Right renal pelvis (tissue), 4 donors: ENCODE measurements at places on chromosomes 6 and 20.
A peak's percentile ranks its signal among the peaks of the same experiment; 100 is the strongest.

DNA sequence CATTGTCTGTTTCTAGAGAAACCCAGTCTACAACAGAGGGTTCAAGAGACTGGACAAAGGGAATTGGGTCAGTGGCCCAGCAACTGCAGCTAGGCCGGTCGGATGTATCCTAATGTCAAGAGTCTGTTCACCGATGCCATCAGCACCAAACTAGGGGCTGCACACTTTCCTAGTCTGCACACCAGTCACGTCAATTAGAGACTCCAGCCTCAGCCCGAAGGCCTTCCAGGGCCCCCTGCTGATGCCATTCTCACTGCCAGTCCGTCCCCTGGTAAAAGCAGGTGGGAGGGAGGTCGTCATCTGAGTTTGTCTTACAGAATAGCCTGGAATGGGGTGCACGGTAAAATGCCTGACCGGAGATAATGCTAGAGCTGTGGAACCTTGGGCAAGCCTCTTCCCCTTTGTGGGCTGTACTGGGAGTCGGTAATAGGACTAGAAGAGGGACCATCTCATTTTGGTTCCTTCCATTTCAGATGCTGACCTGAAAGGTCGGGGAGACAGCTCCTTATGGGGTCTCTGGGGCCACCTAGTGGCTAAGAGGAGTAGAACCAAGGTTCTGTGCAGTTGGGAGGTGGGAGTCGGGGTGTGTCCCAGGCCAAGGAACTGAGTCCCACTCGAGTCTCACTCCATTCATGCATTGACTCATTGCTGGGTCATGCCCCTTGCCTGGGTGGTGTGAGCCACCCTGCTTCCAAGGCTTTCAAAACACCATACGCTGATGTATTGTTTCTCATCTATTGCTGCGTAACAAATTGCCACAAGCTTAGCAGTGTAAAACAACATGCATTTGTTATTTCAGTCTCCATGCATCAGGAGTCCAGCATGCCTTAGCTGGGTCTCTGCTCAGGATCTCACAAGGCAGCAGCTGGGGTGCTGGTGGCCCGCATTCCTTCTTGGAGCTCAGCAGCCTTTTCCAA is 5.1 kb downstream of the SOX12 start:
- DNase-seq: no peak

DNA sequence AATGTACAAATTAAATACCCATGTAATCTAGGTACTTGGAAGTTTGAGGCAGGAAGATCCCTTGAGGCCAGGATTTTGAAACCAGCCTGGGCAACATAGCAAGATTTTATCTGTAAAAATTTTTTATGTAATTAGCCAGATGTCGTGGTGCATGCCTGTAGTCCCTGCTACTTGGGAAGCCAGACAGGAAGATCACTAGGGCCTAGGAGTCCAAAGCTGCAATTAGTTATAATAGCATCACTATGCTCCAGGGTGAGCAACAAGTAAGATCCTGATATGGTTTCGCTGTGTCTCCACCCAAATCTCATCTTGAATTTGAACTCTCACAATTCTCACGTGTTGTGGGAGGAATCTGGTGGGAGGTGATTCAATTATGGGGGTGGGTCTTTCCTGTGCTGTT is 535.8 kb downstream of the TENT5A start:
- no peak for DNase-seq

DNA sequence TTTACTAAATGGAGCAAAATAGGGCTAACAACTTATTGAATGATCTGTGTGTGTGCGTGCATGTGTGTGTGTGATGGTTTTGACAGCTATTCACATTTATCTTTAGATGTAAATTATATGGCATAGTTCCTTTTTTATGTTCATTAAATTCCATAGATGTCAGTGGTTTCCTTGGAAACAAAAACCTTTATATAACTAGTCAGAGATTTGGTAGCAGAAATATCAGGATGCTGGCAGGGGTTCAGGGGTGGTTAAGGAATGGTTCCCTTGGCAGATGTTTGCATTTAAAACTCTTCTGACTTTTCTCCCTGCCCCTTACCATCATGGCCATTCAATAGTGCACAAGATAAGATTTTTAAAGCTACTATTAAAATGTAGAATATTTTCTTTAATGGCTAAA is 256.6 kb downstream of the PLCB1 start:
- DNase-seq: no peak

GRCh38 chr6:33165581-33166258 is 26.5 kb downstream of the COL11A2 start:
- DNase-seq: no peak

DNA sequence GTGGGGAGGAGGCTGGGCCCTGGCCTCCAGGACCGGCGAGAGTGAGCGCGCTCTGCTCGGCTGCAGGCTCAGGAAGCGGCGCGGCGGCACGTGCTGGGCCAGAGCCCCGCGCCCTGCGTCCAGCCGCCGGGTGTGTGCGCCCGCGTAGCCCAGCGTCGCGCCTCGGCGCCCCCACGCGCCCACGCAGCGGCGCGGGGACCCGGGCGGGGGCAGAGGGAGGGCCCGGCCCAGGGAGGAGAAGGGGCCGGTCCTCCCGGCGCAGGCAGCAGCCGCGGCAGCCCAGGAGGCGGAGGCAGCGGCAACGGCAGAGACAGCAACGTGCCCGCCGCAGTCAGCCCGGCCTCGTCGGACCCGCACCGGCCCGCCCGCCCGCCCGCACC is at the start of gene EYA2:
TSS of gene EYA2 (plus strand) at position 265 of the 380 bp plus-strand sequence. CDS start 95,168 bp downstream, outside the sequence.
- no peak for DNase-seq

DNA sequence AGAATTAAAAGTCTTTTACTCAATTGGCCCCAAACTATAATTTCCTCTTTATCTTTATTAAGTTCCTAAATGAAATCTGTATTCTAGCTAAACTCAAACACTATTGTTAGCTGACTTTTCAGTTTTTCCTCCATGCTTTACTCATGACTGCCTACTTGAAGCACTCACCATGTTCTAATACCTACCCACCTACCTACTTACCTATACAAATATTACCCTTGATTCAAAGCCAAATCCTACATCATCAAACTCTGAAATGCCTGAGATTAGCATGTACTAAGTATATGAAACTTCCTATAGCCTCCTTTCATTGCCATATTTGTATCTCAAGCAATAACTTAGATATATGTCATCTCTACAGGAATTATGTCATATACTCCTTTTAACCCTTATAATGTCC is 259.7 kb downstream of the HDGFL1 start:
- DNase-seq: no peak

GRCh38 chr6:7100753-7101081 is 7.0 kb upstream of the RREB1 start:
- no peak for DNase-seq

DNA sequence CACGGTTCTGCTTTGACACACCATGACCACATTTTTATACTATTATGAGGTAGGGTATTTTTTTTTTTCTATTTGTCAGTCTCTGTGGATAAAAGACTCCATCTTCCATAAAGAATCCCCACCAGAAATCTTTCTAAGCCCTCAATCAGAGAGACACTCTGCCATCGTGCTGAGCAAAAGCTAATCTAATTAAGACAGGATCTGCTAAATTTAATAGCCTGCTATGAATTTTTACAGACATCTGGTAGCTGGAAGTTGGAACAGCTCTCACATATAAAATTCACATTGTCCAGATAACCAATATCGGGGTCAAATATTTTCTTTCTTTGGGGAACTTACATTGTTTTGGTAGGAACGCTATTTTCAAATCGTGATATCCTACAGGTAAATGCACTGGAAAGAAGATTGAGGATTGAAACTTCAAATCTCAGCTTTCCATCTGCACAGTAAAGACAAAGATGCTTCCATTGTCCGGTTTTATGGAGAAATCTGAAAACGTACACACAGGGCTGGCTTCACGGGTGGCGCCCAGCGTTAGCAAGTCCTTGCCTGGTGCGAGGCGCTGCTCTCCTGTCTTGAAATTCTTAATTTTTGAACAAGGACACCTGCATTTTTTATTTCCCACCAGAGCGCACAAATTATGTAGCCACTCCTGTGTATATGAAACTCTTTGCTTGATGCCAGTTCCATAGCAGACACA is 573.8 kb upstream of the NOX3 start:
- no peak for DNase-seq

DNA sequence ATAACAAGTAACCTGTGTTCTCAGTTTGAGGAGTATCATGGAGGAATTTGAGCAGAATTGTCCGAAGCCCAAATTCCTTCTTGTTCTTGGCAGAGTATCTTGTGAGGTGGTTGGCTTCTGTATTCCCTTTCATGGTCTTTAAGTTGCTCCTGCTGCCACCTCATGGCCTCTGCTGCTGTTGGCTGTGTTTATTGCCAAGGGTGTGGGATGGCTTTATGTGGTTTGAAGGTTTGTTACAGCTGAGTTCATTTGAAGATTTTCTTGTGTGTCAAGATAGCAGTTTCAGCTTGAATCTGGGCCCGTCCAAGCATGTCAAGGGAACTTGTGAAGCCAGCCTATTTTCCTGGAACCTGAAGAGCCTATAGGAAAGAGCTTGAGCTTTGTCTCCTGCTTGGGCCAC is 20.2 kb upstream of the TTK start:
- no peak for DNase-seq

DNA sequence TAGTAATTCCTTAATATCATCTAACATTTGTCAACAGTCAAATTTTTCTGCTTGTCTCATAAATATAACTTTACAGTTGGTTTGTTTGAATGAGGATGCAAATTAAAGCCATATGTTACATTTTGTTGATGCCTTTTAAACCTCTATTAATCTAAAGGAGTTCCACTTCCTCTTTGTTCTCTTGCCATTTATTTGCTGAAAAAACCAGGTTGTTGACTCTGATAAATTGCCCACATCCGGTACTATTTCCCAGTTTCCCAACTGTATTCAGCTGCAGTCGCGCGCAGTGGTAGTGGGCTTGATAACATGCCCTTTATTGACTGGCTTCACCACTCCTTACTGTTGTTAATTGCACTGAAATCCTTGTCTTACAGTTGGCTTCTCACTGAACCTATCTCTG is 32.8 kb upstream of the SIRPB2 start:
- DNase-seq: no peak

DNA sequence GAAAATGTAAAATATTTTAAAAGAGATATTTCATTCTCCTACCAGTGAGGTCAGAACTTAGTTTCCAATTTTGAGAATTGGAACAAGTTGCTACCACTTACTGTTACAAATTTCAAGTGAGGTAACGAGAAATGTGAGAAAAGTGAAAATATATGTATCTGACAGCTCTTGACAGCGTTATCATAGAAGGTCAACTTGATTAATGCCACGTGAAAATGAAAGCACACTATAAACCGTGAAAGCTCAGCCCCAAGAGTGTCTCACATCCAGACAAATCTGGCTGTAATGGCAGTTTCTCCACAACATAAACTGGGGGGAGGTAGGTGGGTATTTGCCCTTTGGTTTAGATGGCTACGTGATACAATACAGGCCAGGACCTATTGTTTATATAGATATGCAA is 13.9 kb downstream of the HDGFL1 start:
- no peak for DNase-seq

DNA sequence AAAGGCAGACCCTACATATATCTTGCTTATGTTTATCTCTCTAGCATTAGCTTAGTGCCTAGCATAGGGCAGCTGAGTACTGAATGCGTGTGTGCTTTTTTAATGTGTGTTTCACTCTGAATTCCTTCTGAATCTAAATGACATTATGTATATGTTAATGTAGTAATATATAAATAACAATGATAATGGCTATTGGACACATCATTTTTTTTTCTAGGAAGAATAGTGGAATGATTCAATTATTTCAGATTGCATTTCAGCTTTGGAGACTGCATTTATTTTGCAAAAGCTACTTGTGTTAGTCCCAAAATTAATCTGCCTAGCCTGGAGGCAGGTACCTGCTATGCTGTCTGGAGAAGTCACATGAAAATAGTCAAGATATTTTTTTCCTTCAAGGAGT is 371.8 kb downstream of the GRIK2 start:
- no peak for DNase-seq

GRCh38 chr6:138869398-138869797 is 73.5 kb downstream of the ECT2L start:
- no peak for DNase-seq

GRCh38 chr20:1920826-1921225 is 25.6 kb downstream of the SIRPA start:
- no peak for DNase-seq

DNA sequence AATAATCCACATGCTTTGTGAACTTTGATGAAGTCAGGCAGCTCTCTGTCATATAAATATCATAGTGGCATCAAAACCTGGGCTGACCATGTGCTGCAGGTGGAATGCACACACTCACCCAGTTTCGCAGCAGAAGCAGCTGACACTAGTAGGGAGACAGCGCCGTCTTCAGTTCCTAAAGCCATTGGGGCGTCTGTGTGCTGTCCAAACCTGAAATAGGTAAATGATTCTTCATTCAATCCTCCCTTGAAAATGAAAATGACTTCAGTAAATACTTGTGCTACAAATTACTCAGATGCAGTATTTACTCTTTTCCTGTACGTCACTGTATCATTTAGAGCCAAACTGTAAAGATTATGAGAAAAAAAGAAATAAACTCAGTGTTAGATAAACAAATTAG is 127.5 kb downstream of the EYA4 start:
- no peak for DNase-seq

GRCh38 chr6:164247106-164247505 is 832.6 kb downstream of the QKI start:
- DNase-seq: no peak

DNA sequence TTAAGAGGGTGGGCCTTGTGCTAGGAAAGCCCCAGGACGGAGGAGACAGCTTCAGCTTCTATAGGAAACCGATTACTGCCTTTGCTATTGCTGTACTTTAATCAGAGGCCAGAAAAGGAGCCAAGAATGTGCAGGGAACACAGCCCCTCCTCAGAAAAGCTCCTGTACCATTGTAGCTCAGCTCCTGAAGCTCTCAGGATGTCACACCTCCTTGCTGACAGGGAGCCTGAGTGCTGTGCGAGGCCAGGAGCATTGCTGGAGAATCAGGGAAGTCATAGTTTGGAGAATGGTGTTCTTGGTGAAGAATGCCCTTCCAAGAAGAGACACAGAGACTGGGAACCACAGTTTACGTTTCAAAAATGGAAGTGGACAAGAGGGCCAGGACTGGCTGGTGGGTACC is 46.8 kb downstream of the LYRM2 start:
- no peak for DNase-seq

GRCh38 chr20:10634211-10634610 is 39.6 kb downstream of the JAG1 start:
- no peak for DNase-seq

DNA sequence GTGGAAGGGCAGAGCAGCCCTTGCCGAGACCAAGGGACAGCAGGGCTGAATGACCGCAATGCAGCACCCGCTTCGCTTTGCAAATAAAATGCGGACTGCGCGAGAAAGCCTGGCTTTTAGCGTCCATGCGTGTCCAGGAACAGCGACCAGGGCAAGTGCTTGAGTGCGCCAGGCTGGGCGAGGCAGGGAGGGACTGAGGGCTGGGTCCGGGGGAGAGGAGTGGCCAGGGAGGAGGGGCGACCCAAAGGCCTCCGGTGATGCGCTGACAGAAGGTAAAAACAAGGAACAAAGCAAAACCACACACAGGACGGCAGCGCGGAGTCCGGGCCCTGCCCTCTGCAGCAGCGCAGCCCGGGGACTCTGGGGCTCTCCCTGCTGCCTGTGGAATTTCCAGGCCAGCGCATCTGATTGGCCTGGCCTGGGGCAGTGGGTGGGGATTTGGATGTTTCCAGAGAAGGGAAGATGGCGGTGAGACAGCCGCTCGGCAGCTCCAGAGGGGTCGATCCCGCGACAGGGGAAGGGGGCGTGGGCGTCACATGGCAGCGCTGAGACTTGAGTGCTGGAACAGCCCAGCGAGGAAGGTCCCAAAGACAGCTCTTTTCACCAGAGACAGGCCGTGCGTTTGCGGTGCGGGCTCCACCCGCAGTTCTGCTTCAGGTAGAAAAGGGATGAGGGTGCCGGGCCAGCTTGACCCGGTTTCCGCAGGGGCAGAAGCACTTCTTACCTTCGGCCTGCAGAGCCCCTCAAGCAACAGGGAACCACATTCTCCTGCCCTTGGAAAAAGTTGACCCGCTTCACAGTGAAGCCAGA is 51.8 kb downstream of the SSR1 start:
- DNase-seq: peak; percentile 78
